NCI-H1694 (cell line): ENCODE measurements at places on chromosomes 3 and 15.

DNA sequence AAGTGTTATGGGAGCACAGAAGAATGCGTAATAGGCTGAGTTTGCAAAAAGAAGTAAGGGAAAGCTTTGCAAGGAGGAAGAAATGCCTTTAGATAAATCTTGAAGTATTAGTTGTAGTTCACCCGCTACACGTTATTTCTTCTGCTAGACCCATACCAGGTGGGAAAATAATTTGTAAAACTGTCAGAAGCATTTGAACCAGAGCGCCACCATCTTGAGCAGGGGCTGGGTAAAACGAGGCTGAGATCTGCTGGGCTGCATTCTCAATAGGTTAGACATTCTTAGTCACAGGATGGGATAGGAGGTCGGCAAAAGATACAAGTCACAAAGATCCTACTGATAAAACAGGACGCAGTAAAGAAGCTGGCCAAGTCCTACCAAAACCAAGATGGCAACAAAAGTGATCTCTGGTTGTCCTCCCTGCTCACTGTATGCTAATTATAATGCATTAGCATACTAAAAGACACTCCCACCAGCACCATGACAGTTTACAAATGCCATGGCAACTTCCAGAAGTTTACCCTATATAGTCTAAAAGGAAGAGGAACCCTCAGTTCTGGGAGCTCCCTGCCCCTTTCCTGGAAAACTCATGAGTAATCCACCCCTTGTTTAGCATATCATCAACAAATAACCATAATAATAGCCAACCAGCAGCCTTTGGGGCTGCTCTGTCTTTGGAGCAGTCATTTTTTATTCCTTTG lies 50.0 kb upstream of the ZNF280D start:
- no peak for DNase-seq

- no peak for DNase-seq
These were observed 72.9 kb downstream of the RPN1 start for GRCh38 chr3:128577711-128578110.

GRCh38 chr3:71228156-71228866 lies 355.2 kb downstream of the FOXP1 start:
- DNase-seq: no peak

GRCh38 chr3:128591738-128592426 lies 58.7 kb downstream of the RPN1 start:
- DNase-seq: no peak

DNA sequence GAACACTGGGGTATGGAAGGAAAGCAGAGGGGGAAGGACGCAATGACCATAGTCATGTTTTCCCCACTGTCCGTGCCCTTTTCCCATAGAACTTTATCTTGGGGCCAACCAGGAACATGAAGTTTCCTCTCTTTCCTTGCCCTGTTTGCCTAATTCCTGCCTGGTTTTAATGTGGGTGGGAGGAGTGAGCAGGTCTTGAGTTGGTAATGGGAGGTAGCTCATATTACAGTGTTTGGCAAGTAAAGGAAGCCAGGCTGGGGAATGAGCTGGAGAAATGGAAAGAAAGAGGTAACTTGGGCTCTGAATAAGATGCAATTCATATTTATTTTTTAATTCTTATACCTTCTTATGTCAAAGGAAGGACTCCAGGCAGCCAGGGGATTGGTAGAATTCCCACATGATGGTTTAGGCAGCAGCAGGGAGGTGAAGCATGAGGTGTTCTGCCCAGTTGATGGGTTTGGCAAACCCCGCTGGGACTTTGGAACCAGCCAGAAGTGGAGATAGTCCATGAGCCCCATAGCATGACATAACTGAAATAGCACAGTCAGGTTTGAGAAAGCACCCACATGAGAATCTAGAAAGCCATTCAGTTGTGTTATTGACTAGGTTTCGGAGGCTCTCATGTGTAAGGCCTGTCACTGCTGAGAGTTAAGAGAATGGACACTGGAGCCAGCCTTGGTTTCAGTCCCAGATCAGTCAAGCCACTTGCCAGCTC lies 60.0 kb downstream of the CCK start:
- DNase-seq: no peak

DNA sequence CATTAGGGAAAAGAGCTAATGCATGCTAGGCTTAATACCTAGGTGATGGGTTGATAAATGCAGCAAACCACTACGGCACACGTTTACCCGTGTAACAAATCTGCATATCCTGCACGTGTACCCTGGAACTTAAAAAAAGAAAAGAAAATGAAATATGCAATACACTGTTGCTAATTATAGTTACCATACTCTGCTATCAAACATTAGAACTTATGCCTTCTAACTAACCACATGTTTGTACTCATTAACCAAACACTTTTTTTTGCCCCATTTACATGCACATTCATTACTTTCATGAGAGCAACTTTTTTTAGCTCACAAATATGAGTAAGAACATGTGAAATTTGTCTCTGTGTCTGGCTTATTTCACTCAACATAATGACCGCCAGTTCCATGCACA lies 253.1 kb downstream of the CGGBP1 start:
- no peak for DNase-seq

GRCh38 chr15:81330366-81331090 lies 6.6 kb upstream of the STARD5 start:
- DNase-seq: no peak

GRCh38 chr3:99938270-99938911 lies 120.7 kb downstream of the CMSS1 start:
- DNase-seq: no peak

- DNase-seq: no peak
These were observed 234.7 kb downstream of the FOXP1 start for GRCh38 chr3:71348831-71349230.

DNA sequence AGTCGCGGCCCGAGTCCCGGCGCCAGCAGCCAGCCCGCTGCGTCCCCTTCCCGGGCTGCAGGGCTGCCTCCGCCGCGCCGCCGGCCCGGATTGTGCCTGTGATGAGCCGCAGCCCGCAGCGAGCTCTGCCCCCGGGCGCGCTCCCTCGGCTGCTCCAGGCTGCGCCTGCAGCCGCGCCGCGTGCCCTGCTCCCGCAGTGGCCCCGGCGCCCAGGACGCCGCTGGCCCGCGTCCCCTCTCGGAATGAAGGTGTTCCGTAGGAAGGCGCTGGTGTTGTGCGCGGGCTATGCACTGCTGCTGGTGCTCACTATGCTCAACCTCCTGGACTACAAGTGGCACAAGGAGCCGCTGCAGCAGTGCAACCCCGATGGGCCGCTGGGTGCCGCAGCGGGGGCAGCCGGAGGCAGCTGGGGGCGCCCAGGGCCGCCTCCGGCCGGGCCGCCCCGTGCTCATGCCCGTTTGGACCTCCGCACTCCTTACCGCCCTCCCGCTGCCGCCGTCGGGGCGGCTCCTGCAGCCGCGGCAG lies 1.2 kb downstream of the CHST2 start:
- no peak for DNase-seq

GRCh38 chr3:148420242-148420641 lies 277.5 kb upstream of the AGTR1 start:
- no peak for DNase-seq

DNA sequence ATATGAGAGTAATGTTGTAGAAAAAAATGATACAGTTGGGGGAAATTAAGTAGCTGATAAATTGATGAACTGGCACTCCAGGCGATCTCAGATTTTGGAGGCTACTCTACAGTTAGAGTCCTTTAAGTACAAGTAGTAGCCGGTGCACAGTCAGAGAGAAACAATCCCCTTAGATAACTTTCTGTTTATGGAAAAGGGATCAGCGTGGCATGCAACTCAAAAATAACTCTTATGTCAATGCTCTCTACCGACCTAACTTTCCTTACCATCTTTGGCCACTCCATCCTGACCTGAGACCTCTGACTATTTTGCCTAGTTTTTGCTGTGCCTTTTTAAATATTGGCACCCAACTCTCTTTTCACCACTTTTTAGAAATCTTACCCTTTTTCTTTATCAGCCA lies 299.6 kb downstream of the UNC13C start:
- DNase-seq: no peak

- no peak for DNase-seq
These were observed 124.4 kb downstream of the PTPRG start for GRCh38 chr3:61685755-61686154.

- DNase-seq: no peak
These were observed 157.6 kb downstream of the TBL1XR1 start for GRCh38 chr3:177039490-177040274.

GRCh38 chr3:82080792-82081191 lies 319.3 kb upstream of the GBE1 start:
- DNase-seq: no peak

DNA sequence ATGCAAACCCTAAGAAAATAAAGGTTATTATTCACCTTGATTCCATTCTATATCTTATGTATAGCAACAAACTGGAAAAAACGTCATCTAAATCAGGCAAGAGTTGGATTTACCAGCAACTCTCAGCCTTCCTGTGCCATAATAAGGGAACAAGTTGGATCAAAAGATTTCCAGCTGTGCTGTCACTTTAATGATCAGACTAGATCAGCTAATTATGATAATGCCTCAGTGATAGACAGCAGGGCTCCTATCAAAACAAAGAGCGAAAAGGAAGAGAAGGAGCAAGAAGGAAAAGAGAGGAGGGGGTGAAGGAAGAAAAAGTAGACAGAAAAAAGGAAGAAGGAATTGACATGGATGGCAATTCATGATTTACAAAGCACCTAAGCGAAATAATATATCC lies 36.7 kb upstream of the BCL6 start:
- DNase-seq: no peak

DNA sequence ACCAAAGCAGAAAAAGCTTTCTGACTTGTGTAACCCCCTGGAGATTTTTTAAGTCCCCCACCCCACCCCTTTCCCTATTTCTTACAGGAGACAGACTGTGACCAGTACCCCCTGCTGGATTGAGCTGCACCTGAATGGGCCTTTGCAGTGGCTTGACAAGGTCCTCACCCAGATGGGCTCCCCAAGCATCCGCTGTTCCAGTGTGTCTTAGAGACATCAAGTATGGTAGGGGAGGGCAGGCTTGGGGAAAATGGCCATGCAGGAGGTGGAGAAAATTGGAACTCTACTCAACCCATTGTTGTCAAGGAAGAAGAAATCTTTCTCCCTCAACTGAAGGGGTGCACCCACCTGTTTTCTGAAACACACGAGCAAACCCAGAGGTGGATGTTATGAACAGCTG lies 64.1 kb downstream of the AAGAB start:
- DNase-seq: no peak

GRCh38 chr15:86756688-86757087 lies 677.0 kb downstream of the AGBL1 start:
- DNase-seq: no peak

GRCh38 chr3:131608296-131608695 lies 105.5 kb upstream of the MRPL3 start:
- no peak for DNase-seq

- DNase-seq: no peak
These were observed 67.7 kb downstream of the KLHL25 start for GRCh38 chr15:85727068-85727467.

DNA sequence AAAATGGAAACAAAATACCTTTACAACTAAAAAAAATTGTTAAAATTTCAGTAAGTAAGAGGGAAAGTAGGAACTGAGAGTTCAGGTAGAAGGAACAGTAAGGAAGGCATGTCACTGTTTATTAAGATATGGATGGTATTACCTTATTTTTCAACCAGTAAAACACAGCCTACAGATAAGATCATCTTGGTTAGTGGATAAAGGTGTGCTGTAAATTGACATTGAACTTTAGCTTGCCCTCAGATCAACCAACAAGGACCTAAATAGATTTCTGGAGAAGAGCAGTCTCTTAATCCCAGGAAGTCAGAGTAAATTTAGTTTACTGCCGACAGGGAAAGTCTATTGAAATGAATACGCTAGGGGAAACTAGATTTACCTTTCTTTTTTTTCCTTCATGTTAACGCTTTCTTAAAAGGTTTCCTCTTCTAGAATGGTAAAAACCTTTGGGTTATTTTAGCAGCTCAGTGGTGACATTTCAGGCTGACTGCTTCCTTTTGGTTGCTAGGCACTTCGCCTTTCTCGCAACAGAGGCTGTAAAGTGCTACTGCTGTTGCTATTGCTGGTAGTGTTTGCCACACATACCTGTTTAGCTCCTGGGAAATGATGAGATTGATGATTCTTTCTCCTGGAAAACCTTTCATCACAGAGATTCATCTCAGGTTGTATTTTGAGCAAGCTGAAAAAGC lies 12.9 kb downstream of the DZIP3 start:
- DNase-seq: no peak

DNA sequence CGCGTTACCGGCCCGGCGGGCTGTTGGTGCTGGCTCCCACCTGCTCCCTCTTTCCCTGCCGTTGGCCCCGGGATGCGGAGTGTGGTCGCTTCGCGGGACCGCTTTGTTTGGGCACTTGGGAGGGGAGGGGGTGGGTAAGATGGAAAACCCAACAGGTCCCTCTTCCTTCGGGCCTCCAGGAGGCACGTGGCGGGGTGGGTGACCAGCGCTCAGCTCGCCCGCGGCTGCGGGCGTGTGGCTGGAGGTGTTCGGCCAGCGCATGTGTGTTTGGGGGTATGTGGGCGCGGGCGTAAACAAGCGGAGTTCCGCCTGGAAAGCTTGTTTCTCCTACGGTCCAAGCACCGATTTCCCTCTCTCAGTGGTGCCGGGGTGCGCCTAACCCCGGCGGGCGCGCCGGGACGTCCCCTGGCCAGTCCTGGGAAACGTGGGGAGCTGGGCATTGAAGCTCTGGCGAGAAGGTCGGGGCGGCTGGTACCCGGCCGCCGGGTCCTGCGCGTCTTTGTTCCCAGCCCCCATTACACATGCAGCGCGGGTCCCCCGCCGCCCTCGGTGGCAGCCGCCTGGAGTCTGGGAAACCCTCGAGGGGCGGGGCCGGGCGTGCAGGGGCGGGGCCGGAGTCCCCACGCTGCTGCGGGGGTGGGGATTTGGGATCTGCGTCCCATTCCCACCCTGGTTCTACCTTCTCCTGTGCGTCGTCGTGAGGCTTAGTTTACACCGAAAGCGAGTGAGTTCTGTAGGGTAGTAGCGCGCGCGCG lies 1.4 kb downstream of the ACVR2B start:
- peak; percentile 56 for DNase-seq

- DNase-seq: no peak
These were observed 411.5 kb upstream of the MCTP2 start for GRCh38 chr15:93819826-93820225.

GRCh38 chr3:30455840-30456239 lies 150.6 kb upstream of the TGFBR2 start:
- no peak for DNase-seq

GRCh38 chr15:66623801-66624453 lies 58.1 kb upstream of the LCTL start:
- DNase-seq: no peak
